ENCODE measurements at places on chromosomes 12 and 14.
A peak's percentile ranks its signal among the peaks of the same experiment; 100 is the strongest.

DNA sequence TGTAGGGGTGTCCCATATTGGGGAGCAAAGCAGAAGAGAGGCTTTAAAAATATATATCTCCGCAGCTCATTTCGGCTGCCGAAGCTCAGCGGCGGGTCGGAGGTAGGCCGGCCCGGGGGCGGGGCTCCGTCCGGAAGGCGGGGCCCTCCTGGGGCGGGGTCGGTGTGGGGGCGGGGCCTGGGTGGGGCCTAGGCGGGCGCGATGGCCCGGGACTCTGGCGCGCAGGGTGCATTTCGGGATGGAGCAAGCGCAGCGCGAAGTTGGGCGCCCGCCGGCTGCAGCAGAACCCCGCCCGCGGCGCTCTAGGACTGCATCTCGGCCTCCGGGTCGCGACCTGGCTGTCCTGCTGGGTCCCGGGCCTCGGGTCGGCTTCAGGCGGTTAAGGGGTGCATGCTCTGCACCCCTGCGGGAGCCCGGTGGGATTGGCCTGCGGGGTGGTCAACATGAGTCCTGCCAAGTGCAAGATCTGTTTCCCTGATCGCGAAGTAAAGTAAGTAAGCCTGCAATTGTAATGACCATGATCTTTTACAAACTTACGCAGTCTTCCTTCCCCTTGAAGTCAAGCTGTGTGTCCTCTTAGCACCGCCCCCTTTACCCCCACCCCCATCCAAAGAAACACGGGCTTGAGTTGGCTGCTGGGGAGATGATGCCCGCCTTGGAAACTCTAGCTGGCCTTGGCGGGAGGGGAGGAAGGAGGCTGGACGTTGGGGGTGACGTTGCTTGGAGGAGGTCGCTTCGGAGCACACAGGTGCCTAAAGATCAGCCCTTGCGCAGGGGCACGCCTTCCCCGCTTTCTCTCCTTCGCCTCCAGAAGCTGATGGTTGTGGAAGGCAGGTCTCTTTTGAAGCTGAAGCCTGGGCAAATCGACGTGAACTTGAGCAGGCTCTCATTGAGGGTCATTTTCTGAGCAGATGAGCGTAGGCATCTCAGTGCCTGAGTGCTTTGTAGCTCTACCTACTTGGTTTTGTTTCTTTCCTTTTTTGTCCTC, 38.4 kb downstream of the ACACB start:
- DNase-seq = peak; percentile 80

DNA sequence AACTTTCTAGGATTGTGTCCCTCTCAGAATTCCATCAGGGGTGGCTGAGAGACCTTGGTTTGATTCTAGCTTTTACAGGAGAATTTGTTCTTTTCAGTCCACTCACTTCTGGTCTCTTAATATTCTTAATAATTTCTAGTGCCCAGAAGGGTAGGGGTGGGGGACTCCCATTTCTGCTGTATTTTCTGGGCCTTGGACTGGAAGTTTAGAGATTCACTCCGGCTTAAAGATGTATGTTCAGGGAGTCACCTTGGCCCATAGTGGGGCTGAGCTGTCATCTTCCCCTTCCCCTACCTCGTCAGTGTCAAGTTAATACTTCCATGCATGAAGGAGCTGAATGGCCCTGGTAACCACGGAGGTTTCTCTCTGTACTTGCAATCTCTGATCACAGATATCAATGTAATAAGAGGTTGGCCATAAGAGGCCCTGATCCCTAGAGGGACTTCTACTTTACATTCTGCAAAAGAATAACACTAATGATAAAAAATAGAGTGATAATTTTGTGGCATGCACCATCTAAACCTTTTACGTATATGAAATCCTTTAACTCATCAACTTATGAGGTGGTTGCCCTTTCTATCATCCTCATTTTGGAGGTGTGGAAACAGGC, 6.7 kb downstream of the KRT81 start:
- DNase-seq = no peak

DNA sequence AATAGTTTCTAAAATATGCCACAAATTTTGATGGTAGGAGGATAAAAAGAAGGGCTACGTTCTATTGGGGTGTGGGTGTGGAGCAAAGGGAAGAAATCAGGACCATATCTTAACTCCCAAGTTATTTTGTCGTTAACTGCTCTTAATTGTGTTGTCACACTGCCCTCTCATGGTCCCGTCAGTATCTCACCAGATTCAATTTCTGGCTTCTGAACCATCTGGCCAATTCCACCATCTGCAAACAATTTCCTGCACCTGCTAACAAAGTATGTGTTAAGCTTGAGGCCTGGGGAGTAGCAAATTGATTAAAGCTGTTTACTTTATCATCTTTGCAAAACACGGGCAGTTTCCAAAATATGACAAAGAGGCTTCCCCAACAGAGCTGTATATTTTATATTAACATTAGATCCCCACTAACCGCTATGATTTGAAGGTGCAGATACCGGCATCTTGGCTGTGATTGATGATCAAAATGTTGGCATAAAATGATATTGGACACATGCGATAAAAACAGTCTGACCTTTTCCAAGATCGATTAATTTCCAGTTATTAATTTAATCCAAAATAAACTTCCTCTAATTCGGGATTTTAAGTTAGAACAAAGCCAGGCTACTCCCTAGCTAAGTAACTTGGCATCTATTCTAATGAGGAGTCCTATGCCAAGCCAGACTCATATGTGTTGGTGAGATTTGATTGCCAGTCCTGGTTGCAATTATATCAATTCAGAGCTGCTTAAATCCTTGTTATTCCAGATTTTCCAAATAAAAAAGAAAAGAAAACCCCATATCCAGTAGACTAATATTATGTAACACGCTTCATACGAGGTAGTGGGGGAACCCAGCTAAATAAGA, 6.9 kb upstream of the DNM1L start:
- peak; percentile 27 for DNase-seq

DNA sequence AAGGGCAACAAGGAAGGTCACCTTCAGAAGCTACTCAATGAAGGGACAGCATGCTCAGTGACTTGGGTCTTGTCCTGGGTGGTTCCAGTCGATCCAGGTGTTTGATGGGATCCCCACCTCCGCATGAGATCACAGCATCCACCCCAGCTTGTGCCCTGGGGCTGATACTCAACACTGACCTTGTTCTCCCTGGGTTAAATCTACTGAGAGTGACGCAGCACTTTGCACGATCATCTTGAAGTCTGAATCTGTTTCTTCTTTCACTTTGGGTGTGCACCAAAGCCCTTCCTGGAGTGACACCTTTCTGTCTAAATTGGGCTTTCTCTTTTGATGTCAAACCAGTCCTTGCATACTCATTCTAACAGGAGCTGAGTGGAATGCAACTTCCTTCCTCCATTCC, 13.8 kb downstream of the NOS1 start:
- no peak for DNase-seq

All from GM19239 (cell line).